NCI-H510A treated with DMSO at 0.1 percent for 48 hours (cell line): ENCODE measurements at places on chromosomes 16 and 17.

DNA sequence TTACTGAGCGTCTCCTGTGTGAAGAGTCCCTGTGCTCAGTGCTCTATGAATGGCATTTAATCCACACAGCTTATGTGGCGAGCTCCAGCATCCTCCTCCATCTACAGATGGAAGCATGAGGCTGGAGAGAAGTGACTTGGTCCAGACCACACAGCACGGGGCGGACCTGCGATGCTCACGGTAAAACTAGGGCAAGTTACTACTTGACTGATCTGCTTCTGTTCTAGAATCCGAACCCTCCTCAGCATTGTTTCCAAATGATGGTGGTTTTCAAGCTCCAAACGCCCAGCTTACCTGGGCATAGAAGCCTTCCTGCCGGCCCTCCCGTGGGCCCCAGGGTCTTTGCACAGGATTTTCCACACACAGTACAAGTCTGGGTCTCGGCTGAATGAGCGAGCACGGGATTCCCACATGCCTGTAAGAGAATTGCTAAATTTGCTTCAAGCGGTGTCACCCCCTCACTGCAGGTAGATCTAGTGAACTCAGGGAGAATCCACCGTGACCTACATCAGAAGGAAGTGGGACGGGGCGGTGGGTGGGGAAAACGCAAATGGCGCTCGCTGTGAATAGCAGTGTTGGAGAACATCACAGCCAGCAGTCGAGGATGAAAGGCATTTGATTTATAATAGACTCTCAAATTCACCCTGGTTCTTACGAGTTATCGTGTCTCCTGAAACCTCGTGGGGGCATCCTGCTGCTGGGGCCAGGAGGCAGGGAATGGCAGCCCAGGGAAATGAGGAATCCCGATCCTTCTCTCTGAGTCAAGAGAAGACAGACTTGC is 101.1 kb downstream of the CMIP start:
- DNase-seq, result no peak

DNA sequence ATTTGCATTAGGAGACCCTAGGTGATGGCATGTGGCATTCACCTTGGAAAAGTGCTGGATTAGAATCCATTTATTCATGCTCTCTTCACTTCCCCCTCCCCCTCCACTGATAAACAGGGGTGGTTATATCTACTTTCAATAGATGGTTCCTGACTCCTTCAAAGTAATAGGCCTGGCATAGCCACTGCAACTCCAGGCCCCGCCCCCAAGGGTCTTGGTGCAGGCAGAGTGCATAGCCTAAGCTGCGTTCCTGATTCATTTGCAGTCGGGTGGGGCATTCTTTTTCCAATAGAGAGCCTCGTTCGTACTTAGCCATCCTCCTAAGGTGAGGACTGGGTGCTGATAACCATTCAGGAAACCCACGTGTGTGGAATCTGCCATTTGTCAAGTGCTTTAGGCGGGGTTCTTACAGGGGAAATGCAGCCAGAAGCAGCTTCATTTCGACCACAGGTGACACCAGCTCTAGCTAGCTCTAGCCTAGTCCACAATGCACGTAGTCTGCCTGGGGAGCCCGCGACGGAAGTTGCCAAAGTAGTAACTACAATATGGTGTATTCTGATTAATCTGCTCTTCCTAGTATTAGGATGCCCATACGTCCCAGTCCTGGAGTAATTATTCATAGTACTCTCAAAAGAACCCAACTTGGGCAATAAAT is 11.1 kb downstream of the UBE2O start:
- DNase-seq, result no peak

- DNase-seq, result no peak
Observed at GRCh38 chr17:65283704-65284103, 146.5 kb downstream of the RGS9 start.

DNA sequence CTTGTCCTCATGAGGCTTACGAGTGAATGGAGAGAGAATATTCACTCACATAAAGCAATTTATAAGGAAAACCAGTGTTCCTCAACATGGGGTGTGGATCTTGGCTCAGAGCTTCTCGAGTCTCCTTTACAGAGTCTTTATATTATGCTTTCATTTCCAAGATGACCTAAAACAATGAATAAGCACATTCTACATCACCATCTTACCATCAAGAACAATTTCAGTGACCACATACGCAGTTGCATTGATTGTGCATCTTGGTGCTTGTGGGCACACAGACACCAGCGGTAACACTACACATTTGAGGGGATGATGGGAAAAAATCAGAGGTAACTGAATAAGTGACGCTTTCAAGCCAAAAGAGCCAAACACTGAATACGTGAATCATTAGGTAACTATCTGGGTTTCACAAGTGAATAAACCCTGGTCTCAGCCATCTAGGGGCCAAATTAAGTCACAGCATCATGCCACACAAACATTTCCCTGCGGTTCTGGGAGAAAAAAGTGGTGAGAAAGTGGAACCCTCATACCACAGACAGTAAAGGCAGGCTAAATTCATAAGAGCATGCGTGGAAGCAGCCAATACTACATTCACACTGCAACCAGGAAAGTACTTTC is 9.4 kb downstream of the CWC25 start:
- no peak for DNase-seq

DNA sequence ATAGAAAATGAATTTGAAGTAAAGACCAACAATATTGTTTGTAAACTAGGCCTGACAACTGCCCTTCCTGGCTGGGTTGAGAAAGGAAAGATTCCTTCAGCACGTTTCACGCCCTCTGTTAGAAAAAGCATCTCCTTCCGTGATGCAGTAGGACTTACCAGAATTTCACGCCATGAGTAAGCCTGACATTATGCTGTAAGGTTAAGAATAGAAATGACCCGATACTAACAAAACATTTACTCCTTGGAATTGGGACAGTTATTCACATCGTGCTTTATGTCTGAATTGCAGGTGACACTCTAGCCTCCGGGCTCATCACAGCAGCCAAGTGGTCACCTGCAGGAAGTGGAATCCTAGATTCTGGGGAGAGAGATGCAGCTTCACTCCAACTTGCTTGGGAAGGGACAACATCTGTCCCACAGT is 17.5 kb downstream of the MARCHF10 start:
- DNase-seq, result peak; percentile 84

GRCh38 chr17:7888184-7888920 is at the start of gene CHD3:
CHD3 (plus strand) TSS chr17:7888789; CDS start chr17:7889001, 212 bp downstream.
- DNase-seq, result peak; percentile 77
